ENCODE measurements at places on chromosomes 5 and 9.

DNA sequence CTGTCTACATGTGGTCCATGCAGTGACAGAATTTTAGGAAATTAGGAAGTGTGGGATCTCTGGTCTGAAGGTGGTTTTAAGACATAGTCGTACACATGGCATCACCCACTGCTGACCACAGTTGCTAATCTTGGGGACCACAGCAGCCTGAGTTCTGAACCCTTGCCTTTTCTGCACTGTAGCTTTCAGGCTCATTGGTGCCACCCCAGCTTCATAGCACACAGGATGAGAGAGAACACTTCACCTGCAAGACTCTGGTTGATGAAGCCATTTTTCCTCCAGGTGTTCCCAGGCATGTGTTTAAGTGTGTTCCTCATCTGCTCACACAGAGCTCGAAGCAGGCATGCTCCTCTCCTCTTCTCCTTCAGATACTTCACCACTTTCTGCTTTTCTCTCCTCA lies 68.2 kb upstream of the S1PR3 start:
- DNase-seq, result no peak

- no peak for DNase-seq
These were observed 340.9 kb downstream of the EFNA5 start for GRCh38 chr5:107329850-107330249.

- no peak for DNase-seq
These were observed 32.2 kb upstream of the TNFAIP8 start for GRCh38 chr5:119323601-119324000.

GRCh38 chr9:89386797-89387196 lies 68.5 kb downstream of the SECISBP2 start:
- DNase-seq, result no peak

GRCh38 chr9:113475031-113475430 lies 11.5 kb downstream of the RGS3 start:
- DNase-seq, result no peak

GRCh38 chr9:123620239-123620638 lies 264.2 kb downstream of the CRB2 start:
- no peak for DNase-seq

Measured in stimulated activated CD4-positive, alpha-beta T cell treated with anti-CD3 and anti-CD28 coated beads, Interleukin-12 subunit alpha, Interleukin-12 subunit beta, amount 100 ng/mL, for 24 hours (primary cell).